Gastroesophageal sphincter (tissue), 4 donors: ENCODE measurements at places on chromosomes 6 and 20.

DNA sequence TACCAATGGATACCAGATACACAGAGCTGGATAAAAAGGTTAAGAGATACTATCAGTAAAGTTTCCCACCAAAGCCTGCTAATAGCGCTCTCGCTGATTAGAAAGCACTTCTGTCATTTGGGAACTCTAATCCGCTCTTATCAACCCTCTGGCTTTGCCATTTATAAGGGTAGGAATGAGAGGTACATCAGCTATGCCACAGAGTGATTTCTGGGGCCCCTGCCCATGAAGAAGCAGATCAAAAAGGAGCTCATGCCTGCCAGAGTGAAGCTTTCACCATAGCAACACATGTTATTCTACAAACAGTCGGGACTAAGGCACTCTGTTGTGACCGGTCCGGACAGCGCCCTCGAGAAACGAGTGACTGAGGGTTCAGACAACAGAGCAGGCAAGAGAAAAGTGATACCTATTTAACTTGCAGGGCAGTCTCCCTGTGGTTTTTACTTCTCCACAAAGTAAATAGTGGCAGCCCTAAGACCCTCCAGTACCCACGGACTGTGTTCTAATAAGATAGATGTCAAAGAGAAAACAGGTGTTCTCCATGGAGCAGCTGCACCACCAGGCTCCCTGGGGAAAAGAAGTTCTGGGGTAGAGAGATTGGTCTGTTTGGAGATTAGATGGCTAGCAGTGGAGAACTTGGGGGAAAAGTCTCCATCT is 5.6 kb downstream of the TRAM2 start:
- peaks cover 100% of the 10 kb centered on the region for H3K4me1 ChIP-seq
- H3K36me3 ChIP-seq = no peaks in the 10 kb centered on the region
- no peak overlapping the region for H3K4me3 ChIP-seq

- H3K4me1 ChIP-seq = no peaks in the 10 kb centered on the region
- H3K27me3 ChIP-seq = peaks cover 11% of the 10 kb centered on the region
- no peak overlapping the region for H3K27ac ChIP-seq
- no peak overlapping the region for H3K4me3 ChIP-seq
Observed at GRCh38 chr6:70307008-70307407, 4.1 kb upstream of the COL9A1 start.

- no peak overlapping the region for H3K4me3 ChIP-seq
- H3K4me1 ChIP-seq = no peaks in the 10 kb centered on the region
- no peak for ATAC-seq
- H3K27me3 ChIP-seq = no peaks in the 10 kb centered on the region
- no peaks in the 10 kb centered on the region for H3K36me3 ChIP-seq
Observed at GRCh38 chr20:13249118-13249797, 28.2 kb downstream of the ISM1 start.

DNA sequence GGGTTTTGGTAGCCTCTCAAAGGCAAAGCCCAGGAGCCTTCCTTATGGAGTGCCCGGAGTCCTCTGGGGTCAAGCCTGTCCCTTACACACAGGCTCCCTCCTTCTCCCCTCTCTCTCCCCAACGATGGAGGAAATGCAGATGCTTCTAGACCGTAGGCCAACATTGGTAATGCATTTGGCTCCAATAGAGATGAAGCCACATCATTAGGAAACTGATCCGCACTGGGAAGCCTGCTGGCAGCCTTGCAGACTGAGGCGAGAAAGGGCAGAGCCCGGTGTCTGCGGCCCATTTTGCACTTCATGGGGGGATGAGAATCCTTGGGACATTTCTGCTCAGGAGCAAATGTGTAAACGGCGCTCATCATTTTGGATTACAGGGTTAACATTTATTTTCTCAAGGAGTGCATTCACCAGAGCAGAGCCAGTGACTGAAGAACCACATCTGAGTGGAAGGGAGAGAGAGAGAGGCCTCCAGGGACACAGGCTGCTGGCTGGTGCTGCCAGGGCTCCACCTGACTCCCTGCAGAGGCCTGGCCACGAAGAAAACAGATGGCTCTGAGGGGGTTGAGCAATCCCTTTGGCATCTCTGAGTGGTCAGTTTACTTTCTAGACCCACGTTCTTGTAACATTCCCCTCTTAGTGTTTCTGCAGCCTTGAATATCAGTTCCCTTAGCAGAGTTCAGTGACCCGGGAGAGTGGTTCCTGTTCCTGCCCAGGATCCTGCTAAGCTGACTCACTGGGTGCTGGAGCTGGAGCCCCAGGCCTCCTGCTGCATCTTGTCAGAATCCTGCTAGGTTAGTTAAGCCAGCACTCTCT is 4.4 kb upstream of the CST3 start:
- no peaks in the 10 kb centered on the region for H3K4me1 ChIP-seq
- no peaks in the 10 kb centered on the region for H3K36me3 ChIP-seq
- H3K27me3 ChIP-seq = no peaks in the 10 kb centered on the region
- H3K27ac ChIP-seq = peak overlapping the region; percentile 59

DNA sequence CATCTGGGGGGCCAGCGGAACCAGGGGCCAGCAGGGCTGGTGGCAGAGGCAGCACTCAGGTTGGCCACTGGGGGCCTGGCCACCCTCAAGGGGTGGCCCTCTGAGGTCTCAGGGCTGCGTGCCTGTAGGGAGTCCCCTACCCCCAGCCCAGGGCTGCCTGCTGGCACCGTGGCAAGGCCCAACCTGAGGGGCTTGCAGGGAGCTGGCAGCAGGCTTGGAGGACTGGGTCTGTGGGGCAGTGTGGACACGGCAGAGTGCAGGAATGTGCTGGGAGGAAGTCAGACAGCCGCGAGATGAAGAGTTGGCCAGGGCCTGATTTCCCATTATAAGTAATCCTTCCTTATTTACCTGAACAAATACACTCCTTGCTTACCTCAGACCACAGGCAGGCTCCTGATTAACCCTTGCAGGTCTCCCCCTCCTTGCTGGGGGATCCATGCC is at the start of gene SPDEF:
SPDEF (minus strand) TSS at position 299 of the 441 bp plus-strand sequence. CDS start 11,874 bp downstream, outside the sequence.
- H3K27me3 ChIP-seq = no peaks in the 10 kb centered on the region
- no peak within 1 kb of the TSS for H3K4me3 ChIP-seq
- no peaks in the 10 kb centered on the region for H3K36me3 ChIP-seq
- ATAC-seq = no peak
- H3K4me1 ChIP-seq = no peaks in the 10 kb centered on the region

DNA sequence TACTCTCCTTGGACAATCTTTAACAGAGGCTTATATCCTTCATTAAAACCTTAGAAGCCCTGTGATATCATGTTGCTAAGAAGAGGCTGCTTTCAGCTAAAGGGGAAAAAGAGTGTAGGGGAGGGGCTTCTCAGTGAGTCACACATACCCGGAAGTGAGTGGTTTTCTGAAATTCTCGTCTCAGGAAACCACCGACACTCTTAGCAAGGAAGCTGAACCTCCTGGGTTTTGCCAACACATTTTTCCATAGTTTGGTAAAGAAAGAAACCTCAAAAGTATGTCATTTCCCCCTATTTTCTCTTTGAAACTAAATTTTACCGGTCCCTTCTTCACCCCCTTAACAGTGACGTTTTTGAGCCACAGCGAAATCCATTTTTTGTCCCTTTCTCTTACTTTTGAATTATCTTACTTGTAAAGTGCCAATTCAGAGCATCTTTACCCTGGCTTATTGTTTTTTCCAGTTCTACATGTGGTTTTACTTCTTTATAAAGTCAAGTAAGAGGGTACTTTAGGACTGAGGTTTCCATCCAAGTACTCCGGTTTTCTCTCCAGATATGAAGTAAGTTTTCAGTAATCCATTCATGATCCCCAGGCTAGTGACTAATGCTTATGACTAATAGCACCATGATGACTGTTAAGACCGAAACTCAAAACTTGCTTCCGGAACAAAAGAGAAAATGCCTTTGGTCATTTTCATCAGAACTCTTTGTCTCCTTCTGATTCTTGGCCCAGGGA is 219.3 kb downstream of the ARHGAP18 start:
- H3K27me3 ChIP-seq = no peaks in the 10 kb centered on the region
- H3K4me1 ChIP-seq = no peaks in the 10 kb centered on the region
- H3K36me3 ChIP-seq = peaks cover 22% of the 10 kb centered on the region
- peak overlapping the region; percentile 85 for H3K27ac ChIP-seq

GRCh38 chr6:34836008-34836407 is 44.1 kb downstream of the BLTP3A start:
- H3K4me3 ChIP-seq = no peak overlapping the region
- H3K27me3 ChIP-seq = no peaks in the 10 kb centered on the region
- ATAC-seq = no peak

DNA sequence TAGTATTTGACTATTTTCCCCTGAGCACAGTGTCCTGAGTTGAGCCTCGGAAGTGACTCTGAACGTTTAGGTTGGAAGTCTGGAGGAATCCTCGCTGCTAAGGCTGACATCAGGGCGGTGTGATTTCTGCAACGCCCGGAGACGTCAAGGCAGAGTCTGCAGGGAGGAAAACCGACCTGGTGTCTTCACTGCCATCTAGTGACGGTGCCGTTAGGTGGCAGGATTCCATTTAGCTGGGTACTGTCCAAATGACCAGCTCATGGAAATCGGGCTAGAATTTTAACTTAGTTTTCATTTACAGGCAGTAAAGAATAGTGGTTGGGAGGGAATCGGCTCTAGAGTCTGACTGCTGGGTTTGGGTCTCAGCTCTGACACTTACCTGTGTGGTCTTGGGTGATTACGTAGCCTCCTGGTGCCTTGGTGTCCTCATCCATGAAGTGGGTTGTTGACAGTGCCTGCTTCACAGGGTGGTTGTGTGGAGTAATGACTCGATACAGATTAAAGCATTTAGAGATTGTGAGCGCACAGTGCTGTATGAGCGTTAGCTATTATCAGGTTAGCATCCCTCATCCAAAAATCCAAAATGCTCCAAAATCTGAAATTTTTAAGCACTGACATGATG is 35.0 kb downstream of the FOXF2 start:
- ATAC-seq = peak; percentile 87
- no peaks in the 10 kb centered on the region for H3K36me3 ChIP-seq
- H3K27me3 ChIP-seq = no peaks in the 10 kb centered on the region
- peak overlapping the region; percentile 62 for H3K27ac ChIP-seq
- H3K4me1 ChIP-seq = no peaks in the 10 kb centered on the region

DNA sequence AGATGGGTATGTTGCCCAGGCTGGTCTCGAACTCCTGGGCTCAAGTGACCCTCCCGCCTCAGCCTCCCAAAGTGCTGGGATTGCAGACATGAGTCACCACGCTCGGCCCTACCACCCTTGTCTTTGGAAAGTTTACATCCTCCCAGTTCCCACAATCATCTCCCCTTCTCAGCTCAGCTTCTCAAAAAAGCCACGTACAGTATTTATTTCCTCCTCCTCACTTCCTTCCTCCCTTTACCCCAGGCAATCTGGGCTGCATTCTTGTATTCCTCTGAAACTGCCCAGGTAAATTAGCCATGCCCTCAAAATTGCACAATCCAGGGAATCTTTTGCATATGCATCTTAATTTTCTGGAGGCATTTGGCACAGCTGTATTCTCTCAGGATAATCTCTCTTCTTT is 7.4 kb upstream of the SLC23A2 start:
- no peak overlapping the region for H3K27ac ChIP-seq
- H3K4me1 ChIP-seq = no peaks in the 10 kb centered on the region
- no peaks in the 10 kb centered on the region for H3K27me3 ChIP-seq
- no peak overlapping the region for H3K4me3 ChIP-seq
- H3K36me3 ChIP-seq = no peaks in the 10 kb centered on the region
- ATAC-seq = no peak

DNA sequence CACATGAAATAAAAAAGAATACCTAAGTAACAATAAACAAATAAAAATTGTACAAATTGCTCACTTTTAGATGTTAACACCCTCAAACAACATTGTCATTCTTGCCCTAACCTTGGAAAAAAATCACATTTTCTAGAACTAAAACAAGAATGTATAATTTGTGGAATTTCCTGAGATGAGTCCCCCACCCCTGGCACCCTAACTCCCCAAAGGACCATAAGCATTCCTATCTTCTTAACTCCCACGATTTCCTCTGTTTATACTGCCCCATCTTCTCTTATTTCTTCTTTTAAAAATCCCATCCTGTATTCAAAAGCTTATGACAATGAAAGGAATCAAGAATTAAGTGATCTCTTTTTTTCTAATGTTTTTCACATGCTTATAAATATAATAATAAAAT is 70.9 kb downstream of the IBTK start:
- no peak for ATAC-seq
- no peak overlapping the region for H3K4me3 ChIP-seq
- H3K27me3 ChIP-seq = no peaks in the 10 kb centered on the region

DNA sequence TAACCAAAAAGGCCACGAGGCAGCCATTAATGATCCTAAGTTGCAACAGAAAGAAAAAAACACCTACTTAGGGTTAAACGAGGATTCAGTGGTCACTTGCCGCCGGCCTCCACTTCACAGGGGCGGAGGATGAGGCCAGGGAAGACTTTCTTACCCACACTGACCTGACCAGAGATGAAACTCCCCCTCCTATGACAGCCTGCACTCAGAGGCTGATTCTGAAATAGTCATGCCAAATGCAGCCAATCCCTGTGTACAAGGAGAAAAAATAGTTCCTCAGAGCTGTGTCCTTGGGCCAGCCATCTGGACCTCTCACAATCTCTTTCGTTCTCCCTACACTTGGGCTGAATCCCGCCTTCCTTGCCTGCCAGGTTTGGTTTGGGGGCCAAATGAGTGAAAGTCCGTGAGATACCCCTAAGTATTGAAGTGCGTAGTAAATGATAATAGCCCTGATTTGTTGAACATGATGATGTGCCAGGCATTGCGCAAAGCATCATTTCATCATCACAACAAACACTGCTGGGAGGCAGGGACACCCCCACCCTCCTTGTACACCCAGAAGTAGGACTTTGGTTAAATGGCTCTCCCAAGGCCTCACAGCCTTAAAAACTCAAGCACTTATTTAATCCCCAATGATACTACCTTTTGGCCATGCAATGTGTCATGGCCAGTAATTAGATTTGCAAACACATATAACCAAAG is 3.2 kb upstream of the IRF4 start:
- H3K4me1 ChIP-seq = no peaks in the 10 kb centered on the region
- no peak overlapping the region for H3K4me3 ChIP-seq
- H3K27me3 ChIP-seq = peaks cover 93% of the 10 kb centered on the region
- no peak overlapping the region for H3K27ac ChIP-seq
- peak; percentile 36 for ATAC-seq

- H3K4me1 ChIP-seq = no peaks in the 10 kb centered on the region
- ATAC-seq = no peak
- no peaks in the 10 kb centered on the region for H3K36me3 ChIP-seq
- H3K4me3 ChIP-seq = peak overlapping the region; percentile 87
- peak overlapping the region; percentile 81 for H3K27ac ChIP-seq
- H3K27me3 ChIP-seq = no peaks in the 10 kb centered on the region
Observed at GRCh38 chr6:109456111-109456583, 575 bp upstream of the MICAL1 start.

GRCh38 chr20:35303735-35304491 is 11.7 kb upstream of the FAM83C start:
- no peaks in the 10 kb centered on the region for H3K27me3 ChIP-seq
- H3K4me3 ChIP-seq = no peak overlapping the region
- H3K4me1 ChIP-seq = peaks cover 6% of the 10 kb centered on the region
- H3K36me3 ChIP-seq = no peaks in the 10 kb centered on the region
- peak; percentile 55 for ATAC-seq
- no peak overlapping the region for H3K27ac ChIP-seq

GRCh38 chr6:69825904-69826303 is 29.1 kb upstream of the LMBRD1 start:
- no peaks in the 10 kb centered on the region for H3K36me3 ChIP-seq
- ATAC-seq = no peak
- no peaks in the 10 kb centered on the region for H3K4me1 ChIP-seq
- H3K27me3 ChIP-seq = no peaks in the 10 kb centered on the region
